ENCODE measurements at places on chromosomes 4 and X.
A peak's percentile ranks its signal among the peaks of the same experiment; 100 is the strongest.

DNA sequence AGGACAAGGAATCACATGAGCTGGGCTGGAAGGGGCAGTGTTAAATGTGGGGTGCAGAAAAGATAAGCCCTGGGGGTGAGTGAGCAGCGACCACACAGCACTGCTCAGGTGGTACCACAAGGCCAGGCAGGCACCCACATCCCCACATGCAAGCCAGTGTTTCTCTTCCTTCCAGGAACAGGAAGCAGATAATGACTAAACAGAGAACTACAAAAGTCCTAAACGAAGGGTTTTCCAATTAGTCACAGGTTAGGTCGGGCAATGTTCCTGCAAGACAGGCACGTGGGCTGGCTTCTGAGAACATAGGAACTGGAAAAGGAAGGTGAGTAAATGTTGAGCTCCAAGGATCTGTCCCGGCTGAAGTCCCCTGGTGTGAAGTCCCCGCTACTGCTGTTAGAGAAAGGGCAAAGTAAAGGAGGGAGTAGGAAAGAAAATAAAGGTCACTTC, 19.5 kb downstream of the RELL1 start:
- no peak for DNase-seq

DNA sequence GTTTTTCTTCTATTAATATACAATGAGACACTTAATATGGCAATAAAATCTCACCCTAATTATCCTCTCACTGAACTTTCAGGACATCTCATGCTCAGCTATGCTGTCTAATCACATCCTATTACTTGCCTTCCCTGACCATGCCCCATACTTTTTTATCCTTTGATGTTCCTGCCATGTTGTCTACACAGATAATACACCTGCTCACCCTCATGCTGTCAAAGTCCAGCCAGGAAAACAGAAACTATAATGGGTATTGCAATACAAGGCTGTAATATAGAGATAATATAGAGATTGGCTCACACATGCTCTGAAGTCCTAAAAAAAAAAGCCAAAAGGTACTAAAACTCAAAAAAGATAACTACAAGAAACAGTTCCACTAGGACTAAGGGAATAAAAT, 305.4 kb downstream of the PRDM5 start:
- no peak for DNase-seq

GRCh38 chrX:47581731-47582647, at the start of gene TIMP1:
TIMP1 (plus strand) TSS chrX:47582436; CDS start chrX:47583416, 980 bp downstream.
- peak; percentile 60 for DNase-seq

GRCh38 chr4:33054656-33055196, 2334.6 kb downstream of the PCDH7 start:
- DNase-seq, result no peak

DNA sequence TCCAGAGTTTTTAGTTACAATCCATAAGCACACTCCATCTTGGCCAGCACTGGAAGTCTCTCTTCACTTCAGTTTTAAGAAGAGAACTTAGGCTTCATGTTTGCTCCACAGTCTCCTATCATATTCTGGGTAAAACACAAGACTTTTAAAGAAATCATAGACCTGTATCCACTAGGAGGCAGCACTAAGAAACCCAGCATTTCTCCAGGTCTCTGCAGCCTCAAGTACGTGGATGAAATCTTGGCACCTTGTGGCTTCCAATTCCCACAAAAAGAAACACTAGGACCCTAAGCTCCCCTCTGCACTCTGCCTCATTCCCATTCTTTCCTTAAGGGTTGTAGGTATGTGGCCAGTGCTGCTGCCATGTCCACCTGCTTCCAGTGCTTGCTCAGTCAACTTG, 367.3 kb upstream of the CASK start:
- no peak for DNase-seq

DNA sequence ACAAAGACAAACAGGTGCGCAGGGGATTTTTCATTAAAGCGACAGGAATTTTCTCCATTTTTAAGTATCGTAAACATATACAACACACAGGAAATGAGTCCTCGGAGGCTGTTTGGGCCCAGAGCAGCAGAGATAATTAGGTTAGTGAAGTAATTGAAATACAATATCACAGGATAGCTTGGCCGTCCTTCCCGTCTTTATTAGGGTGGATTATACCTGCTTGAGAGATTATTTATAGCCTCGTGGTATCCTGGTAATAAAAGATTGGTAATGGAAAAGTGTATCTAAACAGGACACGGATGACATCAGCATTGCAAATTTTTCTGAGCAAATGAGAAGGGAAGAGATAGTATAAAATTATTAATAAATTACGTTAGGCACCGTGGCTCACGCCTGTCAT, 68.2 kb downstream of the CRLF2 start:
- no peak for DNase-seq

DNA sequence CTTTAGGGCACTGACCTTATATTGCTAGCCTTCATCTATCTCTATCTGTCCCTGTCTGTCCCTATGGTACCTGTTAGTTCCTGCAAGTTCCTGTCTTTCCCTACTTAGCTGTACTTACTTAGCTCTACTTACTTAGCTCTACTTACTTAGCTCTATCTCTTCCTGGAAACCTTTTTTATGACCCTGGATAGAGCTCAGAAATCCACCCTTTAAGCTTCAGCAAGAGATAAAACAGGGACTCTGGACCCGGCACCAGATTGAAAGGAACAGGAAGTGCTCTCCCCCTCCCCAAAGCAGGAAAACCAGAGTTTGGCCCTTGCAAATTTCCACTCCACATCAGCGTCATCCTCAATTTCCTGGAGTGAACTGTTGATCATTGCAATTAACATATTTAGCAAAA, 12.3 kb upstream of the IL9R start:
- no peak for DNase-seq

- DNase-seq, result no peak
Observed at GRCh38 chr4:2862528-2862927, 18.9 kb downstream of the ADD1 start.

GRCh38 chr4:1675136-1675801, 8.8 kb downstream of the FAM53A start:
- no peak for DNase-seq

- DNase-seq, result no peak
Observed at GRCh38 chr4:141853091-141853764, 216.8 kb downstream of the IL15 start.

Data from activated CD8-positive, alpha-beta memory T cell treated with anti-CD3 and anti-CD28 coated beads for 48 hours (primary cell).